ENCODE measurements at places on chromosomes 12 and 14.

- DNase-seq: no peak
These were observed 301.6 kb downstream of the CACNA1C start for GRCh38 chr12:2354151-2354991.

DNA sequence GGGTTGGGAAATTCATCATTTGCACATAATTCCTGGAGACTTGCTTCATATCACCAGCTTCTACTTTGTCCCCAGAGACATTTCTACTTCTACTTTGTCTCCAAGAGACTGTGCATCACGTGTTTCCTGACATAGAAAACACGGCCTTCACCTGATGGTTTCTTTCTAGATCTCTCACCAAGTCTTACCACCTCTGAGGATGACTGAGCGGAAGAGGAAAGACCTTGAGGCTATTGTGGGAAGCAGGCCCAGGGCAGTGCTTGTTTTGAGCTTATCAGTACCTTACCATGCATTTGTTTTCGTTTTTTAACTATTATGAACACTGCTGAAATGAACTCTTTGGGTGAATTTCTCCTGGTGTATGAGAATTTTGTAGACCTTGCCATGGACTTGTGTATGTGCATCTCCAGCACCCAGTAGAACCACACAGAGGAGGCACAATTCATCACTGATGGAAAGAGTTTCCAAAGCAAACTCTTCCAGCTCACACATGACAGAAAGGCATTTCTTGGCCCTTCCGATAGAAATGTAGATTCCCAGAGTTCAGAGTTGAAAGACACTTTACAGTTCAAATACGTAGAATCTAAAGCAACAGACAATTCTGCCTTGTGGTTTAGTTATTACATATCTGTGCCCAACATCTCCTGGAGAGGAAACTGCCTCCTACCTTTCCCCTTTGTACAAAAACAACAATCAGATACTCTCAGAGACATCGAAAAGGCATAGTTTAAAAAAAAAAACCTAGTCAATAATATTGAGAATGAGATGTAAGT lies 434.7 kb downstream of the FUT8 start:
- DNase-seq: no peak

DNA sequence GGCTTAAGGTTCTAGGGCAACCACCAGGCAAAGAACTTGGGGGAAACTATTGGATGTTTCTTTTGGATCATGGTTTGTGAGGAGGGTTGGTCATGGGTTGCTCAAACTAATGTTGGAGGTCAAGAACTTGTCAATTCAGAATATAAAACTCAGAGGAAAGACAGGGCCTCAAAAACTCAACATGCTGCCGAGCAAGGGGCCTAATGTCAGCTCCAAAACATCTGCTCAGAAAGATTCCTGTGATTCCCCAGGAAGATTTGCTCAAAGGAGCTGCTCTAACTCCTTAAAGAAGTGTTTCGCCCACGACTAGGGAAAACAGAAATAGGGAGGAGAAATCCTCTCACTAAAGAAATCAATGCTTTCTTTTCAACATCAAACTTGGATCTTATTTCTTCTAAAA lies 3.7 kb upstream of the IGF1 start:
- DNase-seq: no peak

DNA sequence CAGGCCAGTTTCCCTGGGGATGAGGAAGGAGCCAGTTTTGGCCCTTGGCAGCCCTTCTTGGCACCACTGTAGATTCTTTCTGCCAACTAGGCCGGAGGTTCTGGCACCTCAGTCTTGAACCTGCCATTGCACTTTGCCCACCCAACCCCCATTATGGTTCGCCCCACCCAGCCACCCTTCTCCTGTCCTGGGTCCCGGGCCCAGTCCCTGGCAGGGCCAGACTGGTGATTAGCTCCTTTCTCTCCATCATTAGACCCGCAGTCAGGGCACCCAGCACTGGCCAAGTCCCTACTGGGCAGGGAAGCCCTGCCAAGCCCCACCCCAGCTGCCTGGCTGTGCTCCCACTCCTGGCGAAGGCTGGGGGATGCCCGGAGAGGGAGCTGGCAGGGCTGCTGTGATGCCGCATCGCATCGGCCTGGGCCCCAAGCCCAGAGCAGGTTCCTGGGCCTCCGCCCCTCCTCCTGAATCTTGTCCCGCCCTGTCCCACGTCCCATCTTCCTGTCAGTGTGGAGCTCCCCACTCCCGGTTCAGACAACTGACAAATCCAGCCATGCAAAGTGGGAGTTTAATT lies 9.8 kb downstream of the FAM222A start:
- no peak for DNase-seq

DNA sequence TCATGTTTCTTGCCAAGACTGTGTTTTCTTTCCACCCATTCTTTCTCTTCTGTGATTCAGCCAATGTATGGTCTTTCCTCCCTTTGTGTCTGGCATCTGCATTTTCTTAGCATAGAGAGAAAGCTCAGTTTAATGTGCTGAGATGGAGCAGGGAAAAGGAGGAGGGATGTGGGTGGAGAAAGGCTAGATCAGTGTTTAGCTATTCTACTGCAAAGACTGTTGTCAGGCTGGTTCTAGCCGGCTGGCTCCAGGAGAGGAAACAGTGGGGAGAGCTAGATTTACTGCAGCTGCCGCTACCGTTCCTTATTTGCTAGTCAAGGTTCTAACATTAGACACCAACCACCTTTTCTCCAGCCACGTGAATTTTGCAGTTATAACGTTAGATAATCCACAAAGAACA lies 5.2 kb upstream of the RIMKLB start:
- peak; percentile 55 for DNase-seq

DNA sequence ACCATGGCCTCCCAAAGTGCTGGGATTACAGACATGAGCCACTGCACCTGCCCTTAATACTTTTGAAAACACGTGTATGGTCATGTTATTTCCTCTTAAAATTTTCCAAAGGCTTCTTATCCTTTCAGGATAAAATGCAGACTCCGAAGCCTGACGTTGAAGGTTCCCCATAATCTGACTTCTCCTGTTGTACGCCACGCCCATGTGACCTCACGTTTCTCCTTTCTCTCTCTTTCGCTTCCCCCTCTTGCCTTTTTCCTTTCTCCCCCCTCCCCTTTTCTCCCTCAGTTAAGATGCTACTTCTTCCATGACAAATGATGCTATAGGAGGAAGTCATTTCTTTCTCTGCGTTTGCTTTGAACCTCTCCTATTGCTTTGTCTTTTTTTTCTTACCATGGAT lies 266.0 kb downstream of the FBXL14 start:
- DNase-seq: no peak

DNA sequence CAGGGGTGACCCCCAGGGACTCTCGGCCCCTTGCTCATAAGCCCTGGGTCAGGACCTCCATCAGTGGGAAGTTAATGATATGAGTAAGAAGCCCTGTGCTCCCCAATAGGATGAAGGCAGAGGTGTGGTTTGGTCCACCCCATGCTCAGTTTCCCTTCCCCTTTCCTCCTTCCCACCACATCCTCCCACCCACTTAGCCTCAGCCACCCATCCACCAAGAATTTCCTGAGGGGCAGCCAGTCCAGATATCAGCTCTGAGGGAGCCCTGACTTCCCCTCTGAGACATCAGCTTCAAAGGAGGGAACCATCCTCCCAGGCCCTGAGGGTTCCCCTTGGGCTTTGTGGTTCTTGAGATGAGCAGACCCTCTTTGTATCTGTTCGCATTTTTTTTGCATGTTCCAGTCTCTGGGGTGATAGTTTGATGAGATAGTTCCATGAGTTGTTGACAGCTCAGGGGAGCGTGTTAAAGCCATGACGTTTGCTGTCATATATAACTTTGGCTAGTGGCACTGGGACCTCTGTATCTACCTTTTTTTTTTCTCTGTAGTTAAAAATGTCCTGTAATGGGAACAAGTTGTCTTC lies 71.2 kb downstream of the LGMN start:
- DNase-seq: no peak

GRCh38 chr12:21542403-21542802 lies 16.3 kb downstream of the SPX start:
- no peak for DNase-seq

DNA sequence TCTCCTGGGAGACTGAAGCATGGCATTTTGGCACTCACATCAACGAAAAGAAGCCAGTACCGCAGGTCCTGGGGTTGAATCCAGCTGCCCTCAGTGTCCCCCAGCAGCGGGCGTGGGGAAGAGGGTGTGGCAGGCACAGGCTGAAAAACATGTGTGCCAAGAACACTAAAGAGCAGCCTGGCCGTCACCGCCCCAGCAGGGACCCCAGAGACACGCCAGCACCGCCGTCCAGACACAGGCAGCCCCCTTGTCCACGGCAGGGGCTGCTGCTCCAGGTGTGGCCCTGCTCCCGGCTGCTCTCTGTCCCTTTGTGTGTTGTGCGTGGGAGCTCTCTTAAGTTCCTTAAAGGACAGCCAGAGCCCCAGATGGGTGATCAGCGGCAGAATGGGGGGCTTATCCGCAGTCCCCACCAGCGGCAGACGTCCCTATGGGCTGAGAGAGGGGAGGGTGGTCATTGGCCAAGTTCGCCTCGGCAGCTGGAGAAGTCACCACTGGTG lies 556 bp downstream of the PHETA1 start:
- no peak for DNase-seq

GRCh38 chr14:35879654-35880249 lies 53.6 kb downstream of the BRMS1L start:
- DNase-seq: no peak

- DNase-seq: no peak
These were observed 130.1 kb downstream of the KITLG start for GRCh38 chr12:88450136-88450535.

DNA sequence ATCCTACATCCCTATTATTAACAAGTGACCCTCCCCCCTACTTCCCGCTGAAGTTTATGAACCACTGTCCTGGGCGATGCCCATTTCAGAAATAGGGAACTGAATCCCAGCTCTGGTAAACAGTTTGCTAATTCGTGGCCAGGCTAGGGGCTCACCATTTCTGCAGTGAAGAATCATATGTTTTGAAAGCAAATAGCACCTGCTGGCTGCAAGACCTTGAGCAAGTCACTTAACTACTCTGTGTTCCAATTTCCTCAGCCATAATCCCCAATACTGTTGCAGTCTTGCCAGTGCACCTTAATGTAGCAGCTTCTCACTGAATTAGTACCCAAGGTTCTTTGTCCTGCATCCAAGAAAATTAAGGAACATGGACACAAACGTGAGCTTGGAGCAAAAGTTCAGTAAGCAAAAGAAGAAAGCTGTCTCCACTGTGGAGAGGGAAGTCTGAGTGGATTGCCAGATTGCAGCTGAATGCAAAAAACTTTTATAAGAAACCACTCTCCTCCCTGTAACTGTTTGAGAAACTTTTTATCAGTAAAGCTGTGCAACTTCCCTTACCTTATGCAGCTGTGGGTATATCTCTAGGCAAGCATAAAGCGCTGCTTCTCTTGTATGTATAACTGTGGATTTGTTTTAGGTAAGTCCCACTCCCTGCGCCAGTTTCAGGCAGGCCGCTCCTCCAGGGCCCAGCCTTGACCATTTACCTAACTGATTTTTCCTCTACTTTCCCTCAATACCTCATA lies 824 bp downstream of the OAS1 start:
- DNase-seq: no peak

GRCh38 chr12:30088259-30088995 lies 304.7 kb upstream of the TMTC1 start:
- DNase-seq: no peak

- DNase-seq: no peak
These were observed 518.6 kb downstream of the NELL2 start for GRCh38 chr12:44357494-44357893.

- DNase-seq: no peak
These were observed 16.7 kb downstream of the EPS8 start for GRCh38 chr12:15772405-15773018.

GRCh38 chr14:69133206-69134125 lies 19.5 kb downstream of the DCAF5 start:
- DNase-seq: peak; percentile 67

GRCh38 chr14:68785534-68786490 lies 7.1 kb downstream of the ZFP36L1 start:
- no peak for DNase-seq

- no peak for DNase-seq
These were observed 29.3 kb downstream of the AMN start for GRCh38 chr14:102951799-102952198.

- DNase-seq: no peak
These were observed 89.0 kb upstream of the TRAF3 start for GRCh38 chr14:102688290-102688689.

DNA sequence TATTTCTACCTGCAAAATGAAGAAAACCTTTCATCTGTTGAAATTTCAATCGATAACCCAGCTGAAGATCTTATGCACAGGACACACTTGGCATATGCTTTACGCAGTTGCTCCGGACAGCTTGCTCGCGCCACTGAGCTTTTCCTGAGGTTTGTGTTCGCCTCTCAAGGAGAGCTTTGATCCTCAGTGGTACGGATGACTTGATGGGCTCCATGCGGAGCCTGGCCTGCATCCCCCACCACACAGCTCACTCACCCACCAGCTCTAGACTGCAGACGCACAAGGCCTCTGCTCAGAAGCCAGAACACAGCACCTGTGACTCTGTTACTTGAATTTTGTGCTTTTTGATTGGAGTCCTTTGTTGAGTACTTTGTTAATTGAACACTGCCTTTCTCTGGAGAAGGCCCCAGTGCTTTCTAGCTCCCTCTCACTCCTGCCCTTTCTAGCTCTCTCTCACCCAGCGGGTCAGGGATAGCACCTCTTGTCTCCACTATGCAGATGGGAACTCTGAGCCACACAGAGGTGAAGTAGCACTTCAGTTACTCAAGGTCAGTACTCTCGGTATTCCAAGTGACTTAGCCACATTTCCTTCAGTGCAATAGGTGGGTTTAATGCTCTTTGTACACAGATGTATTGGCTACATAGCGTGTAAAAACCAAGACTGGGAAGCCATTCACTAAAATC lies 52.1 kb downstream of the TBC1D30 start:
- DNase-seq: no peak

- DNase-seq: no peak
These were observed 53.9 kb upstream of the NCOR2 start for GRCh38 chr12:124621296-124621660.

GRCh38 chr12:122958198-122958888 lies 7.9 kb downstream of the ABCB9 start:
- no peak for DNase-seq

DNA sequence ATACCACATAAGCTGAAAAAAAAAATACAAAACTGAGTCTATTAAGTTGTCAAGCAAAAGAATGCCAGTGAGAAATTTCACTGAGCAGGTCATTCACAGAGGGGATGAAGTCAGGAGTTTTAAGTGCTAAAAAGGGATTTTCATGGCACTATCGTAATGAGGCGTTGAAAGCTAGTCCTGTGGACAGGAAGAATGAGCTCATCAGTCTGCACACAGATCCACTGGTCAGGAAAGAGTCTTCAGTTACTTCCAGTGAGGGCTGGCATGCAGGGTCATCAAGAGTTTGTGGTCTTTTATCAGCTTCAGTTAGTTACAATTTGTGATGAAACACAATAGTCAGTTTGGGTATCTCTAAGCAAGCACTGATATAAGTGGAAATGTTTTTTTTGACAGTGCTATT lies 88.1 kb upstream of the WSCD2 start:
- DNase-seq: no peak
